ENCODE measurements at places on chromosomes 6 and 20. TPM values are rescaled to one million over a fixed set of nuclear protein-coding genes. Genes with fewer than 3 reads are reported as not detected.

DNA sequence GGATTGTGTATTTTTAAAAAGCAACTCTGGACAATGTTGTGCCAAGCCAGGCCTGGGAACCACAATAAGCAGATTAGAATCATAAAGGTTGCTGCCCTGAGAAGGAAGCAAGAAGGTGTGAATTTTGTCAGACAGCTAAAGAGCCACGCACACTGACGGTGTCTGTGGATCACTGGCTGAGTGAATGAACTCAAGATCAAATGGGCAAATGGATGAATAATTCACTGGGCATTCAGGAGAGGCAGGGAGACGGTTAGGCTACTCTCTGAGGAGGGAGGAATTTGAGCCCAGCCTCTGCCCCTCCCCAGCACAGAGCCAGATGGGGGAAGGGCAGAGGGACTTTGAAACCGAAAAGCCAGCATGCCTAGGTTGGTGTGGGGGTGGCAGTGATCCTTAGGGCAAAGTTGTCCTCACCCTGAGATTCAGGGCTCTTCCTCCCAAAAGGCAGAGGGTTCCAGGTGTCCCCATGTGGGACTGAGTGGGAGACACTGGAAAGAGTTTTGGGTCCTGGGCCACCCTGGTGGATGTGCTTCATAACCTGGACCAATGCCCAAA is 19.5 kb upstream of the SLC22A7 start:
- H3K36me3 ChIP-seq: no peaks in the 10 kb centered on the region
- no peak overlapping the region for H3K4me3 ChIP-seq
- no peak for DNase-seq
- H3K27ac ChIP-seq: no peak overlapping the region

DNA sequence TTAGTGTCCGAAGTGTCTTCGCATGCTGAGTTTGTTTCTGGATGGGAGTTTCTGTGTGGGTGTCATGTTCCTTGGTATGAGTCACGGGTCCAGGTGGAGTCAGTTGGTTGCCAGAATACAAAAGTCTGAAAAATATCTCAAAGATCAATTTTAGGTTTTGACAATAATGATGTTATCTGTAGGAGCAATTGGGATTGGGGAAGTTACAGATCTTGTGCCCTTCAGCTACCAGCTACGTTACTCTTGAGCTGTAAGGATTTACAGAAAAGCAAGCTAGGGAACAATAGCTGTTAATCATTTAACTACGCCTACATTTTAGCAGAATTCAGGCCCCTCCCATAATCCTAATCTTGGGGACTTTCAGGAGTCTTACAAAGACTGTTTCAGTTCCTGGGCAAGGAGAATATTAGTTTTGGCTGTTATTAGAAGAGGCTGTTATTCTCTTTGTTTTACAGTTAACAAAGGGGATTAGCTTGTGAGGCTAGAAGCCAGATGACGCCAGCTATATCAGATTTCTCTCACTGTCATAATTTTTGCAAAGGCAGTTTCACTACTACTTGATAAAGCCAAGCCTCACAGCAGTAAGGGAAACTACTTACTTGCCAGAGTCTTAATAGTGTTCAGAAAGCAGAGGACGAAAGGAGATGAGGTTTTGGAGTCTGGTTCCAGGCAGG is 15.4 kb upstream of the SLC22A16 start:
- peaks cover 32% of the 10 kb centered on the region for H3K4me1 ChIP-seq
- no peaks in the 10 kb centered on the region for H3K36me3 ChIP-seq
- no peaks in the 10 kb centered on the region for H3K27me3 ChIP-seq
- DNase-seq: no peak
- H3K27ac ChIP-seq: peak overlapping the region; percentile 93
- peak overlapping the region; percentile 1 for H3K4me3 ChIP-seq

- no peaks in the 10 kb centered on the region for H3K4me1 ChIP-seq
- no peak overlapping the region for H3K27ac ChIP-seq
- H3K27me3 ChIP-seq: no peaks in the 10 kb centered on the region
- no peak overlapping the region for H3K4me3 ChIP-seq
- no peaks in the 10 kb centered on the region for H3K36me3 ChIP-seq
These were observed 69.0 kb upstream of the STXBP5 start for GRCh38 chr6:147135211-147135681.

DNA sequence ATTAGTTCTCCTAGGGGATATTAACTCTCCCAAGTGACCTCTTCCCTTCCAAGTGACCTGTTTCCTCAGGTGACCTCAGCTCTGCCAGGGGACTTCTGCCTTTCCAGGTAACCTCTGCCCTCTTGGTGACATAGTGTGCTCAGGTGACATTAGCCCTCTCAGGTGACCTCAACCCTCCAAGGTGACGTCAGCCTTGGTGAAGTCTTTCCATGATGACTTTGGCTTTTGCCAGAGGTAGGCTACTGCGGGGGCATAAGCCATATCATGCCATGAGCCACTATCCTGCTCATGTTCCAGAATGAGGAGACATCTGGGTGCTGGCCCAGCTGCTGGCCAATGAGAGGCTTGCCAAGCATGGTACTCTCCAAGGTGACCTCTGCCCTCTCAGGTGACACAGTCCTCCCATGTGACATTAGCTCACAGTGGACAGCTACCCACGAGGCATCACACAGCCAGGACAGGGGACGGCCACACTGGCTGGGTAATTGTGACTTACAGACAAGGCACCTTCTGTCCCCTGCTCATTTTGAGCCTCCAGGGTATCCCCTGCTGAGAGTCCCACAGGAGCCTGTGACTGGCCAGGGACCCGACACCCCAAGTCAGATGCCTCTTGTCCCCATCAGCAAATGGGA is 31.1 kb downstream of the UBD start:
- H3K4me1 ChIP-seq: no peaks in the 10 kb centered on the region
- no peaks in the 10 kb centered on the region for H3K36me3 ChIP-seq
- H3K27me3 ChIP-seq: peaks cover 10% of the 10 kb centered on the region

GRCh38 chr6:66865771-66866170 is 1158.7 kb upstream of the EYS start:
- H3K4me3 ChIP-seq: no peak overlapping the region
- no peaks in the 10 kb centered on the region for H3K4me1 ChIP-seq
- no peak overlapping the region for H3K27ac ChIP-seq
- H3K27me3 ChIP-seq: no peaks in the 10 kb centered on the region

GRCh38 chr6:115276881-115277565 is 783.7 kb downstream of the FRK start:
- no peak for DNase-seq
- peaks cover 4% of the 10 kb centered on the region for H3K27me3 ChIP-seq
- peaks cover 4% of the 10 kb centered on the region for H3K4me1 ChIP-seq
- no peaks in the 10 kb centered on the region for H3K36me3 ChIP-seq
- no peak overlapping the region for H3K27ac ChIP-seq

GRCh38 chr20:362271-363254 is 15.7 kb downstream of the NRSN2 start:
- H3K27me3 ChIP-seq: no peaks in the 10 kb centered on the region
- H3K27ac ChIP-seq: peak overlapping the region; percentile 15
- peaks cover 57% of the 10 kb centered on the region for H3K4me1 ChIP-seq

- H3K27me3 ChIP-seq: no peaks in the 10 kb centered on the region
- H3K36me3 ChIP-seq: no peaks in the 10 kb centered on the region
- H3K4me3 ChIP-seq: no peak overlapping the region
- DNase-seq: no peak
- H3K4me1 ChIP-seq: peaks cover 27% of the 10 kb centered on the region
These were observed 183.5 kb downstream of the CDKAL1 start for GRCh38 chr6:20717743-20718142.

DNA sequence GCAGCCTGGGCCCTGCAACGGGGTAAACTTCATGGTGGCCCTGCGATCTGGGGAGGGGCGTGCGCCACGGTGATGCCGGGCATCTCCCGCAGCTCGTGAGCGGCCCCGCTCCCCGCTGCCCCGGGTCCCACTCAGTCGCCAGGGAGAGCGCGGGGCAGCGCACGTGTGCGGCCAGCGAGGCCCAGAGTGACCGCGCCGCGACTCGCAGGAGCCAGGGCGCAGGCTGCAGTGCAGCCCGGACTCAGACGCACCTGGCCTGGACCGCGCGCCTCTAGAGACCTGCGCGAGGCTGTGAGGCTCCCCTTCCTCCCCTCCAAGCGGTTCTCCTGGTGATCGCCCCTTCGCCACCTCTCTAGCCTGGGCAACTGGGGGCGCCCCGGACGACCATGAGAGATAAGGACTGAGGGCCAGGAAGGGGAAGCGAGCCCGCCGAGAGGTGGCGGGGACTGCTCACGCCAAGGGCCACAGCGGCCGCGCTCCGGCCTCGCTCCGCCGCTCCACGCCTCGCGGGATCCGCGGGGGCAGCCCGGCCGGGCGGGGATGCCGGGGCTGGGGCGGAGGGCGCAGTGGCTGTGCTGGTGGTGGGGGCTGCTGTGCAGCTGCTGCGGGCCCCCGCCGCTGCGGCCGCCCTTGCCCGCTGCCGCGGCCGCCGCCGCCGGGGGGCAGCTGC is 652 bp downstream of the BMP6 start:
- peak overlapping the region; percentile 82 for H3K4me3 ChIP-seq
- no peak overlapping the region for H3K27ac ChIP-seq
- peaks cover 26% of the 10 kb centered on the region for H3K4me1 ChIP-seq

DNA sequence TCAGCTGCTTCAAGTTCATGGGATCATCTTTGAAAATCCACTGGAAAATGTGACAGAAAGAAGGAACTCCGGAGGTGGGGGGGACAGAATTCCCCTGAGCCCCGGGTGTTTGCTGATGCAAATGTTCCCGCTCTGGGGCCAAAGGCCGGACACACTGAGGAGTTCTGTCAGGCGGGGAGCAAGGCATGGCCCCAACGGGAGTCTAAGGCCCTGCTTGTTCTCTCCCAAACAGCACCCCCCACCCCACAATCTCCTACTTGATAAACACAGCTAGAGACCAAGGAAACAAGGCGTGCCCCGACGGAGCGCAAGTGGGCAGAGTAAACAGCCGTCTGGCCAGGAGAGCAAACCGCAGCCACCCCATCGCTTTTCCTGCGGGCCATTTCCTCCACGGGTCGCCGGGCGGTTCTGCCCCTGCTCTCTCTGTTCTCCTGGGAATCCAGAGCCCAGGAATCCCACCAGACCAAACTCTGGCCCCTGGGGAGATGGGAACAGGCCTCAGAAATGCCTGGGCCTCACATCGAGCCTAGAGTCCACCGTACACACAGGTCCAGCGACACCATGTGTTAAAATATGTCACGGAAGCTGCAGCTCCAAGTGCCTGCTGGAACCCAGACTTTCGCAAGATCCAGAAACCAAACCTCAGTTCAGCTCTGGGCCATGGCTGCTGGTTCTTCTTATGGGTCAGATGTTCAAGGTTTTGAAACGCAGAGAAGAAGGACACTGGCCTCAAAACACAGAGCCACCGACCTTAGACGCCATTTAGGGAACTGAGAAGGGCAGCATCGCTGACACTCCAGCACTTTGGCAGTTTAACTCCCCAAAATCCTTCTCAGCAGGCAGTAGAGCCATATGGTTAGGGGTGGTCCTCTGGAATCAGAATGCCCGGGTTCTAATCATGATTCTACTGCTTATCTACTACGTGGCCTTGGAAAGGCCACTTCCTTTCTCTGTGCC is 104.2 kb downstream of the PREX1 start:
- no peaks in the 10 kb centered on the region for H3K4me1 ChIP-seq
- H3K27me3 ChIP-seq: peaks cover 4% of the 10 kb centered on the region
- H3K27ac ChIP-seq: no peak overlapping the region
- H3K36me3 ChIP-seq: no peaks in the 10 kb centered on the region
- DNase-seq: no peak

GRCh38 chr20:35743693-35744491 is 1.8 kb upstream of the RBM39 start:
- peaks cover 12% of the 10 kb centered on the region for H3K36me3 ChIP-seq
- H3K4me1 ChIP-seq: peaks cover 30% of the 10 kb centered on the region
- no peak for DNase-seq
- no peaks in the 10 kb centered on the region for H3K27me3 ChIP-seq
- H3K27ac ChIP-seq: peak overlapping the region; percentile 100
- peak overlapping the region; percentile 100 for H3K4me3 ChIP-seq

DNA sequence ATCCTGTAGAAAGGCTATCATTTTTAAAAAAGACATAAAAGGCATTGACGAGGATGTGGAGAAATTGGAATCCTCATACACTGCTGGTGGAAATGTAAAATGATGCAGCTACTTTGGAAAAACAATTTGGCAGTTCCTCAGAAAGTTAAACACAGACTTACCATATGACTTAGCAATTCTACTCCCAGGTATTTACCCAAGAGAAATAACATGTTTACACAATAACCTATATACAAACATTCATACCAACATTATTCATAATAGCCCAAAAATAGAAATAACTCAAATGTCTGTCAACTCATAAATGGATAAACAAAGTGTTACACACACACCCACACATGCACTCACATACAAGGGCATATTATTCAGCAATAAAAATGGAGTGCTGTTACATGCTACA is 23.4 kb upstream of the CEP85L start:
- no peak overlapping the region for H3K27ac ChIP-seq
- H3K4me1 ChIP-seq: peaks cover 14% of the 10 kb centered on the region
- H3K27me3 ChIP-seq: no peaks in the 10 kb centered on the region
- DNase-seq: no peak

- no peak overlapping the region for H3K4me3 ChIP-seq
- peaks cover 54% of the 10 kb centered on the region for H3K4me1 ChIP-seq
- no peak overlapping the region for H3K27ac ChIP-seq
- no peak for DNase-seq
- no peaks in the 10 kb centered on the region for H3K36me3 ChIP-seq
- no peaks in the 10 kb centered on the region for H3K27me3 ChIP-seq
These were observed 20.1 kb upstream of the SERPINB1 start for GRCh38 chr6:2861822-2862164.

GRCh38 chr6:157629220-157629619 is 193.8 kb upstream of the SNX9 start:
- no peak overlapping the region for H3K27ac ChIP-seq
- H3K36me3 ChIP-seq: no peaks in the 10 kb centered on the region
- DNase-seq: no peak
- no peak overlapping the region for H3K4me3 ChIP-seq
- H3K27me3 ChIP-seq: no peaks in the 10 kb centered on the region
- H3K4me1 ChIP-seq: peaks cover 14% of the 10 kb centered on the region

DNA sequence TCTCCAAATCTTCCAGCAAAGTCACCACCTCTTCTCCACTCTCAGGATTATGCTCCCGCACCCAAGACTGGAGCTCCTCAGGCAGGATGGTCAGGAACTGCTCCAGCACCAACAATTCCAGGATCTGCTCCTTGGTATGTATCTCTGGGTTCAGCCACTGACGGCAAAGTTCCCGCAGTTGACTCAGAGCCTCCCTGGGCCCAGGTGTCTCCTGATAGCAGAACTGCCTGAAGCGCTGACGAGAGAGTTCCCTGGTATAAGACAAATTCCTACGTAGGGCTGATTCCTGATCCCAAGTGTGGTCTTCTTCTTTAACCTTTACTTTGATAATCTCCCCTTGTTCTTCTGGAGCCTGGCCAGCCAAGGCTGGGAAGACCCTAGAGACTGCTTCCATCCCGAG is 60.6 kb downstream of the GPX5 start:
- H3K36me3 ChIP-seq: peaks cover 2% of the 10 kb centered on the region
- H3K4me1 ChIP-seq: peaks cover 54% of the 10 kb centered on the region
- no peak for DNase-seq
- peaks cover 6% of the 10 kb centered on the region for H3K27me3 ChIP-seq
- H3K4me3 ChIP-seq: peak overlapping the region; percentile 89

Gene VNN1
- not detected for total RNA-seq

Gene HSPA1L
- 1.7 TPM for total RNA-seq

Gene PRDM1
- 1.9 TPM for total RNA-seq

Gene CTCFL
- total RNA-seq: 0.33 TPM

Gene NT5E
- total RNA-seq: 0.23 TPM

Gene ZSCAN16
- 9.1 TPM for total RNA-seq

Gene SEMG1
- not detected for total RNA-seq

Gene RRAGD
- total RNA-seq: 5.6 TPM

Gene NPEPL1
- 71.5 TPM for total RNA-seq

Gene TREM2
- not detected for total RNA-seq

Gene INSM1
- total RNA-seq: not detected

Gene VSTM2L
- total RNA-seq: 31.9 TPM

Gene LAMA4
- 49.4 TPM for total RNA-seq
